ENCODE measurements at places on chromosomes 5 and 9. TPM values are rescaled to one million over a fixed set of nuclear protein-coding genes. Genes with fewer than 3 reads are reported as not detected.

Gene FNIP1
- total RNA-seq: 20.0 TPM

- DNase-seq: no peak
Measured at GRCh38 chr9:3329361-3329760, 196.4 kb downstream of the RFX3 start.

- DNase-seq: no peak
Measured at GRCh38 chr5:173625261-173625660, 8.8 kb upstream of the BOD1 start.

Gene BAAT
- not detected for total RNA-seq

GRCh38 chr5:119378075-119378700 is 22.4 kb downstream of the TNFAIP8 start:
- no peak for DNase-seq

DNA sequence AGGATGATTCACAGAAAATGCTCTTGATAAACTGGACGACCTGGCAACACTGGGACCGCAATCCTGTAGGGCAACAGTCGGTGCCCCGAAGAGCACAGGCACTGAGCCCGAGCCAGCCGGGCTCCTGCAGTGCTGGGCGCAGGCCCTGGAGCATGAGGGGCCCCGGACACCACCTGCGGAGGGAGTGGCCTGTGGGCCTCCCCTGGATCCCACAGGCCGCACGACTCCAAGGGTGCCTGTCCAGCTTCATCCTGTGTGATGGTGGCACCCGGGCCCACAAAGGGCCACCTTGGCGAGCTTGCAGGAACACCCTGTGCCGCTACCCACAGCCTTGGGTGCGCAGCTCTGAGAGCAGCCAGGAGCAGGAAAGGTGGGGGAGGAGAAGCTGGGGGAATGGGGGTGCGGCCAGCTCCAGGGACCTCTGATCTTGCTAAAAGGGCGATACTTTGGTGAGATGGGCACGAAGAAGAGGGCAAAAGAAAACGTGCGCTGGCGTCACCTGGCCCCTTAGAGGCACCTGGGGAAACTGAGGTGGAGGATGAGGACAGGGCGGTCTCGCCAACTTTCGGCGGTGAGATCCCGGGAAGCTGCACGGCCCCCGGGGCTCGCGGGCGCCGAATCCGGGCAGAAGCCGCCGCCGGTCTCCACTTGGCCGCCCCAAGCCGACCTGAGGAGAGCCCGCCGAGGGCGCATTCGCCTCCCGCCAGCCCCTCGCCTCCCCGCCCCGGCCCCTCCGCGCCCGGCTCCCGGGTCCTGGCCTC is 722 bp downstream of the TBC1D9B start:
- DNase-seq: peak; percentile 48

GRCh38 chr9:96026655-96027213 is 151.2 kb downstream of the ERCC6L2 start:
- DNase-seq: no peak

GRCh38 chr9:32092031-32092430 is 292.4 kb upstream of the ACO1 start:
- DNase-seq: no peak

Gene PTPRD
- not detected for total RNA-seq

GRCh38 chr9:136170006-136170901 is 34.7 kb downstream of the LHX3 start:
- DNase-seq: peak; percentile 66

- no peak for DNase-seq
Measured at GRCh38 chr5:32029261-32029660, 144.9 kb downstream of the GOLPH3 start.

- DNase-seq: no peak
Measured at GRCh38 chr5:77662635-77663034, 24.1 kb upstream of the OTP start.

Gene SPINK14
- not detected for total RNA-seq

DNA sequence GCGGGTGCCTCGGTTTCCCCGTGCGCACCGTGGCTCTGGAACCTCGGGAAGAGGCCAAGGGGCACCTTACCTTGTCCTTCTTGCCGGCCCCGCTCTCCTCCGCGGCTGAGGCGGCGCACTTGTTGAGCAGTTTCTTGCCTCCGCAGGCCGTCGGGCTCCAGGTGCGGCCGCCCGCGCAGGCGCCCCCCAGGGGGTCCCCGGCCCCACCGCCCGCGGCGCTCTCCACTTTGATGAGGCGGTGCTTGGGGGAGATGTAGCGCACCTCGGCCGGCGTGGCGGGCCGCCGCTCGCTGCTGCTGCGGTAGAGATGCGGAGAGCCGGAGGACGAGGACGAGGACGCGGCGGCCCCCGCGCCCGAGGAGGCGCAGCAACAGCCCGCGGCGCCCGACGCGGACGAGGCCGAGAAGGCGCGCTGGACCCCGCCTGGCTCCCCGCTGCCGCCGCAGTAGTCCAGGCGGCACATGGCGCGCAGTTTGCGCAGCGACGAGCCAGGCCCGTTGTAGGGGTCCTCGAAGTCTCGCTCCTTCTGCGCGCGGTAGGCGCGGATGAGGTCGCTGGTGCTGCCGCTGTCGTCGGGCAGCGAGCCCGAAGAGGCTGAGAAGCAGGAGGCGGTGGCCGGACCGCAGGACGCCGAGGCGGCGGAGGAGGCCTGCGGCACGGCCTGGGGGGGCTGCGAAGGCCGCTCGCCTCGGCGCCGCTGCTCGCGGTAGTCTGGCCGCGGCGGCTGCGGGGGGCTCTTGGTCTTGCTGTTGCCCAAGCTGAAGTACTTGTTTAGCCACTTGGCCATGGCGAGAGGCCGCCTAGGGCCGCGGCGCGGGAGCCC is 957 bp downstream of the SHB start:
- DNase-seq: no peak

Gene SLC34A3
- not detected for total RNA-seq

DNA sequence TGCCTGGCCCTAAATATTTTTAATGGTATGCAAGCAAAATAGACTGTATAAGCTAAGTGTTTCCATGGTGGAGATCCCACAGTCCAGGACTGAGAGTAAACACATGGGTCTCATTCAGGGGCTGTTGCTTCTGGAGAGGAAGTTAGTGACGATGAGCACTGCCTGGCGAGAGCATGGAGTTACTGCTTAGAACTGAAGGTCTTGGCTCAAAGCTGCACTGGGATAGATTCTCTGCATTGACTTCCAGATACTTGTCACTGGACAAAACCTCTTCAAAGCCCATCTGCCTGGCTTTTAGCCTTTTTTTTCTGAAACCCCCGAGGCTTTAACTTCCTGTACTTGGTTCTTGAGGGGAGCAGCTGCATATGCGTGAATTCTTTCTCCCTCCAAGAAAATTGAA is 39.2 kb downstream of the GPR107 start:
- DNase-seq: no peak

DNA sequence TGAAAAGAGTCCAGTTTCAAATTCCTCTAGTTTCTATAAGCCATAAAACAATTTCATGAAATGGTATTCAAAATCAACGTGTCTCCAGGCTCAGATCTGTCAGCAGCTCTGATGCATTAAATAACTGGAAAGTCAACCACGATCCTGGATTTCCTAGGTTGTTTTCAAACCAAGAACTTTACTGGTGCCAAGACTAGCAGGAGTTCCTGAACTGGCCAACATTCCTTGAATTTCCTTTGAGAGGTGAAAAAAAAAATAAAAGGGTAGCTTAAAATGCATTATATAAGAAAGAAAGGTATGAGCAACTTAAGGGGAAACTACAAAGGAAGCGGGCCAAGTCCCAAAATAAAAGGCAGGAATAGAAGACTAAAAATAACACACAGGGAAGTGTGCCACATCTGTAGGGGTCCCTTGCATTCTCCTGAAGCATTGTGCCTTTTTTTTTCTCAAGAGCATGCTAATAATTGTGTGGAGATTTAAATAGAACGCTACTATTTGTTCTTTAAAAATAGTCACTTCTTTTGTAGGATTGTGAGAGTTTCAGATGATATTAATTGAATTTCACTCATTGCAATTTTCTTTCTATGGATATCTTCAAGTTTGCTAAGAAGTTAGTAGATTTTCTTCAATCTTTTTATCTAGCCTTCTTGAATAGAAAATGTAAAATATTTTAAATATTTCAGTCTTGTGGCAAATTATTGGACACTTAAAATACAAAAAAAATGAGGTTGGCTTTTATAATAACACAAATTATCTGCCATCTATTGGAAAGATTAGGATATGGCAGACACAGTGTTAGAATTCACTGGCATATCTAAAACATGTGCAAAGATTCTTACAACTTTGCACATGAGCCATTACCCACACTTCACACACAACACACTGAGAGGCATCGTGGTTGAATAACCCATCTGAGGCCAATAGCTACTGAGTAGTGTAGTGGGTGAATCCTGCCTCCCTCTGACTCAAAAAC is 15.3 kb downstream of the ESM1 start:
- no peak for DNase-seq

Gene TEX48
- not detected for total RNA-seq

GRCh38 chr5:54230936-54231685 is 79.3 kb downstream of the ARL15 start:
- no peak for DNase-seq

Gene PCDHB15
- not detected for total RNA-seq
